ENCODE measurements at places on chromosomes 7 and 10.

DNA sequence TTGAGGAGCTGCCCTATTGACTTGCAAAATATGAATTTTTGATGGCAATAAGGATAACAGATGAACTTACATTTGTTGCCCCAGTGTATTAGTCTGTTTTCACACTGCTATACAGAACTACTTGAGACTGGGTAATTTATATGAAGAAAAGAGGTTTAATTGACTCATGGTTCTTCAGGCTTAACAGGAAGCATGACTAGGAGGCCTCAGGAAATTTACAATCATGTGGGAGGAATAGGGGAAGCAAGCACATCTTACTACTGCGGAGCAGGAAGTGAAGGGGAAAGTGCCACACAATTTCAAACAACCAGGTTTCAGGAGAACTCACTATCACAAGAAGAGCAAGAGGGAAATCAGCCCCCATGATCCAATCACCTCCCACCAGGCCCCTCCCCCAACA, 57.9 kb downstream of the ZNF22 start:
- no peak for DNase-seq

DNA sequence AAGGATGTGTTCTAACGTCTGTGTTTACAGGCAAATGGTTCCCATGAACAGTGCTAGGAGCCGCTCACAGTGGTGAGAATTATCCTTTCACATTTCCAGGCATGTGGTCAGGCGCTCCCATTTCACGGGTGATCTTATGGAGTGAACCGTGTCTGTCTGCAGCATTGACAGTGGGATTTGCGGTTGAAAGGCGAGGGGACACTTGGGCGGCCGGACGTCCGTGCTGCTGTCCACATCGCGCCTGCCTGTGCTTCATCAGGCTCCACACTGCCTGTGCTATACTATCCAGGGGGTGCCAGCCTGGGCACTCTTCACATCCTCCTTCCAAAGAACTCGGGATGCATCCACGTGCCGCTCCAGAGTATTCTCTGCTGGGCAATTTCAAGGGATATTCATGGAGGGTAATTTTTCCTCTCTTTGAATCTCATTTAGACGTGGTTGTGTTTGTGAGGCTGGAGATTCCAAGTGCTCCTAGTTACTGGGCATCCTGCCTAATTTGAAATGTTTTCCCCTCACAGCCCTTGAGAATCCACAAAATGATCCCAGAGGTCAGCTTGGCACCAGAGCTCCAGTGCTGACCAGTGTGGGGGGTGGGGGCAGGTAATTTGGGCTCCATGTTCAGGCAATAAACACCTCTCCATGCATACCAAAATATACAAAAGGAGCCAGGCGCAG, 61.9 kb upstream of the EBF3 start:
- no peak for DNase-seq

- no peak for DNase-seq
Observed at GRCh38 chr7:76077435-76077834, 29.5 kb downstream of the MDH2 start.

DNA sequence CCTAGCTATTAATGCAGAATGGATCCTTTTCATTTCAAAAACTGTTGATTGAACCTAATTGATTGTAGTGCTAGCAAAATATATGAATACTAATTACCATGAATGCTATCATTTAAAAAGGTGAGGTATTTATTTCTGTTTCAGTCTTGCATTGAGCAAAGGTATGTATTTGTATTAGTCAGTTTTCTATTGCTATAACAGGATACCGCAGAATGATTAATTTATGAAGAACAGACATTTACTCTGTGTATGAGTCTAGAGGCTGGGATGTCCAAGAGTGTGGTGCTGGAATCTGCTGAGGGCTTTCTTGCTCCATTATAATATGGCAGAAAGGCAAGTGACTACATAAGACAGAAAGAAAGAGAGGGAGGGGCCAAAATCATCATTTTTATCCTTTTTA, 199.2 kb downstream of the KIF20B start:
- no peak for DNase-seq

- DNase-seq, result no peak
Observed at GRCh38 chr7:152501506-152501905, 65.7 kb upstream of the KMT2C start.

DNA sequence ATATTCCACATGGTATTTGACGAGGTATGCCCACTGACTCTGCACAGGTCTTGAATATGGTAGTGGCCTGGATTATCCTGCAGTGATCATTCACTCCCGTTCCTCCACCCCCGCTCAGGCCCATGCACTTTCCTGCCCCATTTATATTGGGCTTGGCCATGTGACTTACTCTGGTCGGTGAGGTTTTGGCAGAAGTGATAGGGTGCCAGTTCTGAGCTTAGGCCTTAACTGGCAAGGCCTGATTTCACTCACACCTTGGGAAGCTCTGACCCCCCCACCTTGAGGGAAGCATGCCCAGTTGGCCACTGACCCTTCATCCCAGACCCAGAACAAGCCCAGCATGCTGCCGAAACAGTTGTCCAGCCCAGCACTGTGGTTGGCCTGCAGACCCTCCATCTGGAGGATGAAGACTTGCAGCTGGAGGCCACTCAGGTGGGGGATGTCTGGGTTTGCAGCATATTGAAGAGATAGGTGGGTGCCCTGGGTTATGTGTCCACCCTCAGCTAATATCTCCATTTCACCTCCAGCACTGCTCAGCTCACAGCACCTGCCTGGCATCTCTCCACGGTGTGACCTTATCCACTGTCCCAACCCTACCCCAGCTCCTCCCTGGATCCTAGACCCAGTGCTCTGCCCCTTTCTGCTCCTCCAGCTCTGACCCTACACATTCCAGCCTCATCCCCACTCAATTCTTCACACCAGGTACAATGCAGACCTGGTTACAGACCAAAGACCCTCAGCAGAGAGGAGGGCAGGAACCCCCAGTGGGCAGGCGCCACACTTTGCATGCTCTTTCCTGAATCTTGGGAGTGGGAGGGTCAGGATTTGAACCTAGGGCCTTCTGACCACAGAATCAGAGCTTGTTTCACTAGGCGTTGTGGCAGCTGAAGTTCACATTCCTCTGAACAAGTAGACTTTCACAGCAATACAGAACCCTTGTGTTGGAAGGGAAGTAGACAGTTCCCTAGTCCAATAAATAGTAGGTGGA, 138.1 kb upstream of the CHST15 start:
- DNase-seq, result no peak

DNA sequence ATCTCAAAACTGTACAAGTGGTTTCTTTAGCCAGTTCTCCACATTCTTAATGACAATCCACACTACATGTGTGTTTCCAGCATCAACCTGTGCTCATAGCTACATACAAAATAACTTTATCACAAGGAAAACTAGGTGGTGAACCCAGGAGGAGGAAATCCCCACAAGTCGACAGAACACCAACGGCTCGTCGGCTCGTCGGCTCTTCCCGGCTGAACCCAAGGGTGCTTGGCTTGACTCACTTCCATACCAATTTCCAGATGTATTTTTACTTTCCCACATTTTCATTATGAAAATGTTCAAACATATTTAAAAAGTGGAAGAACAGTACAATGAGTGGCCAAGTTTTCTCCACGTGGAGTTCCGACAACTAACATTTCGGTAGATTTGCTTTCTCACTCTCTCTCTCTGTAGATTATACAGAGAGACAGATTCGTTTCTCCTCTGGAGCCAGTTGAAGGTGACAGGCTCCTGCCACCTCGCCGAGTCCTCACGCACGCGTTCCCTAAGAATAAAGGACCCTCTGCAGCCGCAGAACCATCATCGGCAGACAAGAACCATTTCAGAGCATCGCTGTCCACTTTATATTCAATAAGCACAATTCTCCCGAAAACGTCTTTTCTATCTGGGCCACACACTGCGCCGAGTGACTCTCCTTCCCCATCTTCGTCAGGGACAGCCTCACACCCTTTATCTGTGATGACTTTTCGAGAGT, 53.3 kb downstream of the DIP2C start:
- no peak for DNase-seq

DNA sequence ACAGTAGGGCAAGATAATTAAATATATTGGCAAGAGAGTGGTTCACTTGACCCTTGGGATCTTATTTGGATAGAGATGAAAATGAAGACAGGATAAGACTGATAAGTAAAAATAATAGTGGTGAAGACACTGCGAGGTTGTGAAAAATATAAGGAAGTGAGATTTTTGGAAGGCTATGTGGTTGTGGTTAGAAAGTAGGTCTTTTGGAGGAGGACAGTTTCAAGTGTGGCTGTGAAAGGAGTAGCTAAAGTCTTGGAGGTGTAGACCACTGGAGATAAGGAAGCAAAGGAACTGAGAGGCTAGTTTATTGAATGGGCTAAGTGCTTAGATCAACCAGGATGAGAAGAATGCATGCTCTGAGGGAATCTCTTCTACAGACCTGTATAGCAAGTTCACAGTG, 11.2 kb downstream of the MIOS start:
- no peak for DNase-seq

DNA sequence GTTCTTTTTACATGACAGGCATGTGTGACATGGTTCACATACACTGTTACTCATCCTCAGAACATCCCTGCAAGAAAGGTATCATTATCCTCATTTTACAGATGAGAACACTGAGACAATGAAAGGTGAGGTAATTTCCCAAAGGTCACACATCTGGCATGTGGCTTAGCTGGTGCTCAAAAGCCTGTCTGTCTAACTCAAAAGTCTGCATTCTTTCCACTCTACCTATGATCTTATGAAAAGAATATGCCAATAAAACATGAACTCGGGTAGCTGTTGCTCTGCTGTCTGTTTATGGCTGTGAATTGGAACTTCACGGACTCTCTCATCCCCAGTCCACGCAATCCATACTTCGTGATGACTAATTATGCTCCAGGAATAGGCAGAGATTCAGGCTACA, 79.0 kb upstream of the ODAD2 start:
- DNase-seq, result no peak

GRCh38 chr10:8049865-8050555, 4.5 kb upstream of the GATA3 start:
- no peak for DNase-seq

- no peak for DNase-seq
Observed at GRCh38 chr10:114499630-114500190, 95.4 kb upstream of the AFAP1L2 start.

- DNase-seq, result no peak
Observed at GRCh38 chr7:105489409-105489808, 32.7 kb downstream of the PUS7 start.

GRCh38 chr10:24849051-24849450, 103.4 kb downstream of the PRTFDC1 start:
- DNase-seq, result peak; percentile 50

DNA sequence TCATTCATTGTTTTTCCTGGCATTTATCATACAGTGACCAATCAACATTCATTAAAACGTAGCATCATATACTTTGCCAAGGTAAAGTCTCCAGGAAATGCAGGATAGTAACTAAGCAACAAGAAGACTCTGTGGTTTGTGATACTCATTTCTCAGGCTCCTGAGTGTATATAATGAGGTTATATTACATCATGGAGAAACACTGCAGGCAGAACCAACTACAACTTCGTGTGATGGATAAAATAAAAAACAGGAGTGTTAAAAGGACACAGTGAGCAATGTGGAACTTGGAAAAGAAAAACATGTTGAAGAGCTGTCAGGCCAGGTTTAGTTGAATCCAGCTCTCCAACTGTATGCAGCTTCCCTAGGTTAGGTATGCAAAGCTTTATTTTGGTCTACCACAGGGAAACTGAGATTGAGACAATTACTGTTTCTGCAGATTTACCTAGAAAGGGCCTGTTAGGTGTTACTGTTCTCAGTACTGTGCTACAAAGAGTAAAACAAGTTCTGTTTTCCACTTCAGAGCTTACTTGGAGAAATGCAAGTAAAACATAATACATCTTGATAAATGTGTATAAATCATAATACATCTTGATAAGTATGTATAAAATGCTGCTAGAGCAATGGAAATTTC, 7.8 kb upstream of the CCNY start:
- DNase-seq, result no peak

- no peak for DNase-seq
Observed at GRCh38 chr10:21715531-21716195, 181.6 kb downstream of the MLLT10 start.

GRCh38 chr7:110296321-110296720, 794.6 kb upstream of the LRRN3 start:
- no peak for DNase-seq

DNA sequence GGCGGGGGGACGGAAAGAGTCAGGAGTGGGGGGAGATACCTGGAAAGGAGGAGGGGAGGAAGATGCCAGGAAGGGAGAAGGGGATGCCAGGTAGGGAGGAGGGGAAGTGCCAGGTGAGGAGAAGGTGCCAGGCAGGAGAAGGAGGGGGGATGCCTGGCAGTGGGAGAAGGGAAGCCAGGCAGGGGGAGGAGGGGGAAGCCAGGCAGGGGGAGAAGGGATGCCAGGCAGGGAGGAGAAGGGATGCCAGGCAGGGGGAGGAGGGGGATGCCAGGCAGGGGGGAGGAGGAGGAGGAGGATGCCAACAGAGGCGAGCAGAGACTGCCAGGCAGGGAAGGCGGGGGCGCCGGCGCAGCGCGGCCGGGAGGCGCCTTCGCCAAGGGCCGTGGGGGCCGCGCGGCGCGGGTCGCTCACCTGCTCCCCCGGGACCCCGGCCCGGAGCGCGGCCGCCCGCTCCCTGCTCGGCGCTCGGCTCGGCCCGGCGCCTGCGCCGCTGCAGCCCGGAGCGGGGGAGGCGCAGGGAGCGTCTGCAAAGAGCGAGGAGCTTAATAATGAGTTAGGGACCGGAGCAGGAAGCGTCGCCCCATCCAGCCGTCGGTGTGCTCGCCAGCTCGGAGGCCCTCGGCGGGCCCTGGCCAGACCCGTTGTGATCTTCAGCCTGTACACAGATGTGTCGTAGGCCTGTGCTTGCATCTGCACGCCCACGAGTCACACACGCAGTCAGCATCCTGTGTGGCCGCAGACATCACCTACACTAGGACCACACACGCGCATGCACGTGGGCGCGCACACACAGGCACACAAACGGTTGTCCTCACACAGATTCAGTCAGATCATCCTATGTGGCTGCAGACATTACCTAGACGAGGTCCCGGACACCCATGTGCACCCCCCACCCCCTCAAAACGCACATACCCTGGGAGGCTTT, 28.4 kb upstream of the SMARCD3 start:
- no peak for DNase-seq

- DNase-seq, result no peak
Observed at GRCh38 chr10:48614481-48615390, 9.9 kb upstream of the ARHGAP22 start.

DNA sequence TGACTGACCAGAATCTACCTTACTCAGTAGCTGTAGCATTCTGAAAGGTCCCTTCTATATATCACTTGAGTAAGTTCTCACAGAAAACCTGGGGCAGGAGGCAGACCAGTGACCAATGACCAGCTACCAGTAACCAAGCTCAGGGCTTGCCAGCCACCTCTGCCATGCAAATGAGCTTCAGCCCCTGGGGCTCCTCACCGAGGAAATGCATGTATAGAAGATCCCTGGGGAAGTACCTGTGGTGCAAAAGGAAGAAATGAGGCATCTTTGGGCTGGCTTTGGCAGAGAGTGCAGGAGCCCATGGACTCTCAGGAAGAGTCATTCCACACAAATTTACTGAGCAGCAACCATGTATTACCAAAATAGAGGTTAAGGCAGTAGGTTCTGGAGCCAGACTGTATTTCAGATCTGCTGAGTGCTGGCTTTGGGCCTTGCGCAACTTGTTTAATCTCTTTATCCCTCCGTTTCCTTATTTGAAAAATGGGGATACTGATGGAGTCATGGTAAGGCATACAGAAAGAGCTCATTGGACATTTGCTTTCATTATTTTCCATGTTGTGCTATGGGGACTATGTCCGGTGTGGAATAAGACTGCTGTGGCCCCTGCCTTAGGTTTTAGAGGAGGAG, 41.1 kb upstream of the FAM204A start:
- DNase-seq, result no peak

- DNase-seq, result no peak
Observed at GRCh38 chr7:1855725-1856160, 185.7 kb downstream of the ELFN1 start.

Data from NCI-H1436 treated with DMSO at 0.1 percent for 48 hours (cell line).